ENCODE measurements at places on chromosomes 7 and 10.

- DNase-seq, result no peak
Observed at GRCh38 chr10:2990764-2991163, 76.6 kb upstream of the PFKP start.

DNA sequence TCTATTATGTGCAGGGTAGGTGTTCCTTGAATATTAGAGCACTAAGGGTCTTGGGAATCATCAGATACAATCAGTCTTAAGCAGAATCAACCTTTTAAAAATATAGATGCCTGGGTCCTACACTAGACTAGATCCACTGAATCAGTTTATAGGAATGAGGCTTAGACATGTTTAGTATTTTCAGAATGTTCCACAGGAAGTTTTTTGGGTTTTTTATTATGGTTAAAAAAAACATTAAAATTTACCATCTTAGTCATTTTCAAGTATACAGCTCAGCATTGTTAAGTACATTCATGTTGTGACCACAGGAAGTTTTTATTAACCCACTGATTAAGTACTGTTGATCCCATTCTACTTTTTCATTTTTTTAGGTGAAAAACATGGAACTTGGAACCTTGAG is 135.7 kb downstream of the LCOR start:
- peak; percentile 30 for DNase-seq

GRCh38 chr7:131105799-131106680 is 221.6 kb upstream of the MKLN1 start:
- DNase-seq, result peak; percentile 95

DNA sequence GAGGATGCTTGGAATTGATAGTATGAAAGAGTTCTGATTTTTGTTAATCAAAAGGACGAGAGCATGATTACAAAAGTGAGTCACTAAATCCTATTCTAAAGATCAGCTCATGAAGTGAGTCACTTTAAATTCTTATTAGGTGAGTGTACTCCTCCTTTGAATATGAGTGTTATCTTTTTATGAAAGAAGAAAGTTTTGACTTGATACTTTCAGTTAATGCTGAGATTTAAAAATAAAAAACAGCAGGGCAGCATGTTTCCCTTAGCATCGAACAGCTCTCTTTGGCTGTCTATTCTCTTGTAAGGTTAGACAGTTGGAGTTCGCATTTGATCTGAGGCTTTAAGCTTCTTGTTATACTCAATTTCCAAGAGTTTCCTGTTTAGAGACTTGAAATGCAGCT is 222.0 kb downstream of the TWIST1 start:
- DNase-seq, result peak; percentile 20

- no peak for DNase-seq
Observed at GRCh38 chr10:74086317-74086716, 64.3 kb downstream of the AP3M1 start.

- DNase-seq, result no peak
Observed at GRCh38 chr7:51647931-51648351, 331.3 kb upstream of the COBL start.

DNA sequence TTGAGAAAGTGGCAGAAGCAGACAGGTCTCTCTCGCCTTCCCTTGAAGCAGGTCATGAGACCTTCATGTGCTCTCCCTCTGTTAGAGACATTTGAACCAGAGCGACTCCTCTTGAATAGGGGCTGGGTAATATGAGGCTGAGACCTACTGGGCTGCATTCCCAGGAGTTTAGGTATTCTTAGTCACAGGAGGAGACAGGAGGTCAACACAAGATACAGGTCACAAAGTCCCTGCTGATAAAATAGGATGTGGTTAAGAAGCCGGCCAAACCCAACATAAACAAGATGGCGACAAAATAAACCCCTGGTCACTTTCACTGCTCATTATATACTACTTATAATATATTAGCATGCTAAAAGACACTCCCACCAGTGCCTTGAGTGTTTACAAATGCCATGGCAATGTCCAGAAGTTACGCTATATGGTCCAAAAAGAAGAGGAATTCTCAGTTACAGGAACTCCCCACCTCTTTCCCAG is 43.5 kb upstream of the MSRB2 start:
- DNase-seq, result no peak

- no peak for DNase-seq
Observed at GRCh38 chr7:28738412-28738811, 219.7 kb downstream of the TRIL start.

DNA sequence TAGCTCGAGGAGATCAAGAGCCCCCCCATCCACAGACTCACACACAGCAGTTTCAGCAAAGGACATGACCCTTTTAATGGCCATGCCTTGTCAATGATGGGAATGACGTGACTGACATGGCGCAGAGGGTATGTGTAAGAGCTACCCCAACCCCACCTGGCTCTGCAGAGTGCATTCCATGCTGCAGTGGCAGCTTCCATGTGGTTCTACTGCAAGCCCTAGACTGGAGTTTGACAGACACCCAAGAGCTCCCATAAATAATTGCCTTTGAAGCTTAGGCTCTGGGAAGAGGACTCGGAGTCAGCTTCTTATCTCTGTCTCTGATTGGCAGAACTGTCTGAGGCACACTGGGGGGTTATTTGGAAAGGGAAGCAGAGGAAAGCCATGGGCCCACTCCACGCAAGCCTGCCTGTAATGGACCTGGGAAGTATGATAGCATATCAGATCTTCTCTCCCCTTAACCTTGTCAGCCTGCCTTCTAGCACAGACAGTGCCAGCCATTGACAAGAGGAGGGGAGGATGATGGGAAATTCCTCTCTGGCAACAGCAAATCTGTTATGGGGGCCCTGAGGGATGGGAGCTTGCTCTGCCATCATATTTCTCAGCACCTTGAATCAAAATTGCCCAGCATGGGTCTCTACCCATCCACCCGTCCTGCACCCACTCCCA is 478.5 kb upstream of the PODXL start:
- DNase-seq, result no peak

- no peak for DNase-seq
Observed at GRCh38 chr10:23174074-23174976, 17.8 kb upstream of the PTF1A start.

DNA sequence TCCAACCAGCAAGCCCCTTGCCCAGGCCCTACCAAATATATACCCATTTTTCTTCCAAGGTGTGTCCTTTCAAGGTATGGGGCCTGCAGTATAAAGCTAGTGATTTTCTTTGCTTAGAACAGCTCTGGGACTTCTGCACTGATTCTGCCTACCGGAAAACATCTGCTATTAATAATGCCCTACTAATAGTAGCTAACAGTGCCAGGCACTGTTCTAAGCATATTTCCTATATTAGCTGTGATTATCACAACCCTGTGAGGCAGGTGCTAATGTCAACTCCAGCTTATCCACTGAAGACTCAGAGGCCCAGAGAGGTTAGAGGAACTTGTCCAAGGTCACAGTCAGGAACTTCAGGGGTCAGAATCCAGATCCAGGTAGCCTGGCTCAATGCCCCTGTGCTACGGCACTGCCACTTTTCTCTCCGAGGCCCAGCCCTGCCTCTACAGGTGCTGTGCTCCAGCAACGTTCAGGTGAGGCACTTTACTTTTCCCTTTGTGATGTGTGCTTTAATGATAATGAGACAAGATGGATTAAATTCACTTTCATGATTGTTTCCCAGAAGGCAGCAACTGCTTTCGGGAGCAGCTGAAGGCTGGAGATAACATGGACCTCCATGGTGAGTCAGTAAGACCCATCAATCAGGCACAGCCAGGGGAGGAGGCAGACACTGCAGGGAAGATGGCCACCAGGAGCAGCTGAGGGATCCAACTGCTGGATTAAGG is 26.7 kb downstream of the TAS2R41 start:
- no peak for DNase-seq

DNA sequence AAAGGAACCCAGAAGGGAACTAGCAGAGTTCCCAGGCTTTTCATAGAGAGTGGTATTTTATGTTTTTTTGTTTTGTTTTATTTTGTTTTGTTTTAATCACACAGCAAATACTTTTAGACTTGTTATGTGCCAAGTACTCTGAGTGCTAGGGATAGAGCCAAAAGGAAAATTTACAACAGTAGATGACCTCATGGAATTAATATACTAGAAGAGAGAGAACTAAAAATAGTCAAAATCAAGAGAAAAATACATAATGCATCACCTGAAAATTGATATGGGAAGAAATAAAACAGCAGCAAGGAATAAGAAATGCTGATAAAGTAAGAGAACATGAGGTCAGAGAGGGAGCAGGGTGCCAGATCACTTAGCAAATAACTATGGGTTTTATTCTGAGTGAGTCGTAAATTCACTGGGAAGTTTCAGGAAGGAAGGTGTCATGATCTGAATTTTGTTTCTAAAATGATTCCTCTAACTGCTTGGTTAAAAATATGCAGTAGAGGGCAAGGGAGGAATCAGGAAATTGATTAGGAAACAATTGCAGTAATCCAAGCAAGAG is 351.0 kb downstream of the ANKRD7 start:
- DNase-seq, result no peak

DNA sequence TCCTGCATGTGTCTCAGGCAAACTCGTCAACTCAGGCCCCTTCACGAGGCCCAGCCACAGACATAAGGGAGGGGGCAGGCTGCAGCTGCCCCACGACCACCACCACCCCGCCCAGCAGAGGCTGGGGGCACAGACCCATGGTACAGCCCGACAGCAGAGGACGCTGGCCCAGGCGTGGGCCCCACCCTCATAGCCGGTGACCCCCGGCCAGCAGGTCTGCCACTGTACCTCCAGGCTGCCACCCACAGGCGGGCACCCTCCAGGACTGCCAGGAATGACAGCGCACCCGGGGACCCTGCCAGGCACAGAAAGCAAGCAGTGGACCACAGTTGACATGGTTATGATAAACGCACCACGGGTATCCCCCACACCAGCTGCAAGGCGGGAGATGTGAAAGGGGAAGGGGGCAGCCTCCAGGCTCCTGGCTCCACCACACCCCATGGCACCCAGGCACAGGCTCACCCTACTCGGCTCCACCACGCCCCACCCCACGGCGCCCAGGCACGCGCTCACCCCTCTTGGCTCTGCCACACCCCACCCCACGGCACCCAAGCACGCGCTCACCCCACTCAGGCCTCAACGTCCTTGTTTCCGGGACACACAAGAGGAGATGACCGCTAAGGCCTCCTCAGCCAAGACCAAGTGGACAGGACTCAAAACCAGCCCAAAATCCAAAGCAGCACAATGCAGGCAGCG is 135.9 kb downstream of the MAD1L1 start:
- no peak for DNase-seq

- no peak for DNase-seq
Observed at GRCh38 chr10:7583626-7584025, 83.1 kb downstream of the ITIH5 start.

DNA sequence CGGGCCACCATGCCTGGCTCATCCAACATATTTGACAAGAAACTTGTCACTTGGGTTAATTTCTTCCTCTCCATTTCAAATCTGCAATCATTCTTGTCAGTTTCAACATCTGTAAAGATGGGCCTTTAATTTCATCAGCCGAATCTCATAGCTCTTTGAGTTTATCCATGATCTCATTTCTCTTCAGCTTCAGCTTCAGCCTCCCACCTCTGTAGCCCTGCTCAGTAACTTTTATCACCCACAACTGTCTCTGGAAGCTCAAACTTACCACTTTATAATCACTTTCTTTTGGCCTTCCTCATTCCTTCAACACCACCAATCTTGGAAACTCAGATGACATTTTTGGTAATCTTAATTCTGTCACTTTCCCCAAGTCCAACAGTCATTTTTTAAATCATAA is 83.2 kb downstream of the CPED1 start:
- DNase-seq, result no peak

- no peak for DNase-seq
Observed at GRCh38 chr10:34134602-34135001, 680.5 kb downstream of the PARD3 start.

DNA sequence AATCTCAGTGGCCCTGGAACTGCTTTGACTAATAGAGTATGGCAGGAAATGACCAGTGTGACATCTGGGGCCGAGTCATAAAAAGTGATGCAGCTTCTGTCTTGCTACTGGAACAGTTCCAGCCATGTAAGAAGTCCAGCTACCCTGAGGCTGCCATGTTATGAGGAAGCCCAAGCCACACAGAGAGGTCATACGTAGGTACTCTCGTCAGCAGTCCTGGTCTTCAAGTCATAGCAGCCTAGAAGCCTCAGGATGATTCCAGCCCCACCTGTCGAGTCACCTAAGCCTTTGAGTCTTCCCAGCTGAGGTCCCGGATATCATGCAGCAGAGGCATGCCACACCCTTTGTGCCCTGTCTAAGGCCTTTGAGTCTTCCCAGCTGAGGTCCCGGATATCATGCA is 92.1 kb downstream of the PPP1R3C start:
- no peak for DNase-seq

GRCh38 chr10:77160679-77161078 is 476.9 kb downstream of the KCNMA1 start:
- DNase-seq, result peak; percentile 48

DNA sequence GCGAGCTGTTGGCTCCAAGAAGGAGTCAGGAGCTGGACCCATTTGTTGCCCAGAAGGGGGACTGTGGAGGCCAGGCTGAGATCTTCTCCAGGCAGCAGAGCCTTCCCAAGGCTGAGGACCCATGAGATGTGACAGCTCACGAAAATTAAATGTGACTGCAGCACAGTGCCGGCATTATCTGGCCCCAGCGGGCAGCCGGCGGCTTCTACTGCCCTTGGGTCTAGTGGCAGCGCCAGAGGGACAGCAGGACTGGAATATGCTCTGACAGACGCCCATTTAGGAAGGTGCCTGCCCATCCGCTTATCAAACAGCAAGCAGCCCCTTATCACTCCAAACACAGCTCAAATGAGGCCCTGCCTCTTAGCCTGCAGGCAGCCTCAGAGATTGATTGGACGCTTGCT is 122.9 kb upstream of the LYZL2 start:
- no peak for DNase-seq

DNA sequence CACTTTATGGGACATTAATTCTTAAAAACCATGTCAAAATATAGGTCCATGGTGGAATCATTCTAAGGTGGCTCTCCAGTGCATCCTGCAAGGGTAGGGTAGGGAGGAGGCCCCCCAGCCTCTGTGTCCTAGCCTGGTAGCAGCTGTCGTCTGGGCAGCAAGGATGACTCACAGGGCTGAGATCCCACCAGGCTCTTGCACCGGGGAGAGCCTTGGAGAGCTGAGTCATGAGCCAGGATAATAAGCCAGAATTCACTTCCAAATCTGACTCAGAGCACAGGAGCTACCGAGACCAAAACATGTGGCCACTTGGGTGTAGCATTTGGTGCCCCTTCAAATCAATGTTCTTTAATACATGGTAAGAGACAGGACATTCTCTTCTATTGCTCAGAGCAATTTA is 298.5 kb downstream of the NEBL start:
- DNase-seq, result peak; percentile 24

GRCh38 chr10:95312986-95313495 is 22.2 kb upstream of the PDLIM1 start:
- DNase-seq, result no peak

All from GM03348 (cell line).